ENCODE measurements at places on chromosomes 2 and 18.

DNA sequence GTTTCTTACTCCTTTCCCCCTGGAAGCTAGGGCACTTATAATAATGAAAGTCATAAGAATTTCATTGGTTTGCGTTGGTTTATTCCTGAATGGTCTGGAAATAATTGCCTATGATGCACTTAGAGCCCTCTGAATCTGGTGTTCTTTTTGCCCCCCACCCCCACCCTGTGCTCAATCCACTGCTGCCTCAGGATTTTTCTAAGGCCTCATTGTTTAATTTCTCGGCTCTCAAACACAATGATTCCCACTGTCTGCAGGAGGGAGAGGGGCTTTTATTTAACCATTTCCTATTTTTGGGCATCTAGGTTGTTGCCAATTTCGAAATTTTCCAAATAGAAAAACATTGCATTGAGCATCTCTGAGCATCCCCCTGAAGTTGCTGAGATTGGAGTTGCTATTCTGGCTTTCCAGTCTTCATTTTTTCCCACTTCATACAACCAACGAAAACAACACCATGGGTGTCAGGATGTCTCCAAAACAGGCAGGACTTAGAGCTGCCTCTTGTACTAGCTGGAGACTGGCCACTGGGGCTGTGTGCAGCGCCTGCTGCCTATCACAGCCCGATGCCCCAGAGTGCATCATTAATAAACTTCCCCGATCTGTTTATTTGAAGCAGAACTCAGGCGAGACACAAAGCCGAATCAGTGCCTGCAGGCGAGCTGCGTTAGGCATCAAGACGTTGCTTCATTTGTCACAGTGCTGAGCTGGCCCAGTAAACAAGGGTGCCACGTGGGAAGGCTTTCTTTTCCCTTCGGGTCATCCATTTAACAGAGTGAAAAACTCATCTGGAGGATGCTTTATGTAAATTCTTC is 1.8 kb upstream of the PCARE start:
- no peak for DNase-seq

DNA sequence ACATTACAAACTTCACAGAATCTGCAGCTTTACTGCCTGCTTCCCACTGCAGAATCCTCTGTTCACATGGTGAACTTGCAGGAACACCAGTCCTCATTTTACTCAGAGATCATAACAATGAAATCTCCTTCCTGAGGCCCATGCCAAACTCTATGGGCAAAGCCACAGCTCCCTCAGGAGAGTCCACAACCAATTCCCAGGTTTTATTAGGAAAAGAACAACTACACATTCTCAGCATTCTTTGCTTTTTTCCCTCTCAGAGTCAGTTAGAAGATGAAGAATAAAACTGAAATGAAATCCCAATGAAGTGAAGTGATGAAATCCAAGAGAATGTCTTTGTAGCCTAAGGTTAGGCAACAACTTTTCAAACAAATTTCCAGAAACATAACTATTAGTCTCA is 233.7 kb downstream of the DSEL start:
- DNase-seq, result no peak

DNA sequence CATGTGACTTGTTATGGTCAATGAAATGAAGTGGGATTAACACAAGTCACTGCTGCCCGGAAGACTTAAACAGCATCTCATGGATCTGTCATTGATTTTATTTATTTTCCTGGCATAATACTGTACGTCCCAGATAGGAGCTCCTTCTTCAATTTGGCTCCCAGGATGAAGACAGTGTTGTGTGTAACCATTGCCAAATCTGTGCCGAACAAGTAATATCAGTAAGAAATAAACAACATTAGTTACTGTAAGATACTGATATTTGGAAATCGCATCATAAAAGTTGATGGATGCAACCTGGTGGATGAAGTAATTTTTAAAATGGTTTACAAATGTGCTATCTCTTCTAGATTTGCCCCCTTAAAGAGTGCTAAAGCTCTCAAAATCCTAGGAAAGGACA is 419.0 kb upstream of the MMADHC start:
- no peak for DNase-seq

GRCh38 chr2:237557633-237558015 is 8.8 kb upstream of the PRLH start:
- no peak for DNase-seq

GRCh38 chr18:60722742-60723141 is 350.2 kb upstream of the MC4R start:
- DNase-seq, result no peak

GRCh38 chr2:38754506-38754905 is 3.3 kb upstream of the SRSF7 start:
- DNase-seq, result no peak

DNA sequence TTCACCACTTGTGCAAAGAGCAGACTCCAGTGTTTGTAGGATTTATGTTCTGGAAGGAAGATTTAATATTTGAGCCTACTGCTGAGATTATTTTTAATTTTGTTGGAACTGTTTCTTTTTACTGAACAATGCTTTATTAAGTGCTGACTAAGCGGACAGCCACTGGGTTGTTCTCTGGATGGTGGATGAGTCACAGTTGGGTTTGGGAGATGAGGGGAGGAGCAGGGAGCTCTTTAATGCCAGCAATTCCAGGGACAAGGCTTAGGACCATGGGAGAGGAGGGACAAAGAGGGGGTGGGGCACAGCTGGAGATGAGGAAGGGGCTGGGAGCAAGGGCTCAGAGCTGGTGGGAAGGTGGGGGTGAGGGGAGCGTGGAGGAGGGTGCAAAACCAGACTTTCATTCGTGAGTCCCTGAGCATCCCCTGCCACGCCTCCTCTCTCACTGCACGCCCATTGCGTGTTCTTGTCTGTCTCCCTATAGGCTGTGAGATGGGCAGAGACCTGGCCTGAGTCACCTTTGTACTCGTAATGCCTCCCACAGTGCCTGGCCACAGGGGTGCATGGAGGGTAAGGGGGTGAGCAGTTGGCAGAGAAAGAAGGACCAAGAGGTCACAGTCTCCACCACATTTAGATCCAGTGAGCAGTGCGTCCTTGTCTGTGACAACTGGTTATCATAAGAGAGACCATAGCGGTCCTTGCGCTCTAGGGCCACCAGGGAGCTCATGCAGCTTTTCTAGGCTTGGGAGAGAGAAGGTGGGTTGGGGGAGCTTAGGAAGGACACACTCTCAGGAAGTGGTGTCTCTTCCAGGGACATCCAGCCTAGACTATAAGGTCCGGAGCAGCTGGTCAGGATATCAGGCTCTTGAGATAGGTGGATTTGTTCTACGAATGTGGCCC is 18.4 kb downstream of the SLC4A3 start:
- DNase-seq, result peak; percentile 42

DNA sequence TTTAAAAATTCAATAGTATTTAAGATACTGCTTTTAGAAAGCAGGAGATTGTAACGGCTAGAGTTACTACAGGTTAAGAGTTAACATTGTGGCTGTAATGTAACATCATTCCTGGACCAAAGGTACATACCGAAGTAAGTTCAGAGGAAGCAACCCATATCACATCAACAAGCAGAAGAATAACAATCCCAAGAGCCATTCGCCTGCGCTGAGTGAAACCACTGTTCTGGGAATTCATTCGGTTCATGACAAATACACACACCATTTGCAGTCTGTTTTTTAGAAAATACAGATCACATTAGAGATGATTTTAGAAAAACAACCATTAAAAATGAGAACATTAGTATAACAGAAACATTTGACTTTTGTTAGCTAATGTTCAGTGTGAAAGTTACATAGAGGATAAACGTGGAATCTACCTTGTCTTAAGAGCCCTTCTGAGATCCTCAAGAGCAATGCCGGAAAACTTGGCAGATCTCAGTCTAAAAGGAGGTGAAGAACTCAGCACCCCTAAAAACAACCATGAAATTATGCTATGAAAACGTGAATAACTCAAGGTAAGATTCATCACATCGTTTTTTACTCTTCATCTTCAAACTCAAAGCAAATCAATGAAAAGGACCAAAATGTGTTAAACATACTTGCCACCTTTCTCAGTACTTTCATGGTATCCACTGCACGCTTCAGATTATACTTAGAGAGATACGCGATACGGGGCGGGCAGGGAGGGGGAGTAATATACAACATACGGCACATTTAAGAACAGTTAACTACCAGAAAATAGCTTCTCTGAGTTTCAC is 1.2 kb downstream of the SLC35F5 start:
- no peak for DNase-seq

- no peak for DNase-seq
These were observed 136.4 kb downstream of the FAM210A start for GRCh38 chr18:13589943-13590342.

DNA sequence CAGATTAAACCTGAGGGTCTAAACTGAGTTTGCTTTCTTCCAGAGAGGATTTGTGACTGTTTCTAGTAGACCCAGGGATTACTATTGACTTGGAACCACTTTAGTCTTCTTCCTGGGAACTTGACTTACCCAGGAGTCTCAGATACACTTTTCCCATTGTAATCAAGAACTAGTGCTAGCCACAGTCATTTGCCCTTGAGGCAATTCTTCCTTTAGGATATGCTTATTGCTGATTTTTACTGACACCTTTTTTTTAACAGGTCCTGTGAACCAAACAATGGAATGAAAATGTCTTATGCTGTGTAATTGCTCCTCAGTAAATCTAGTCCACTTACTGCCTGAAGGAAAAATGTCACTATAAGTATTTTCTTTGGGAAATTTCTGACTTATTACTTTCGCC is 78.3 kb downstream of the TAF4B start:
- DNase-seq, result no peak

DNA sequence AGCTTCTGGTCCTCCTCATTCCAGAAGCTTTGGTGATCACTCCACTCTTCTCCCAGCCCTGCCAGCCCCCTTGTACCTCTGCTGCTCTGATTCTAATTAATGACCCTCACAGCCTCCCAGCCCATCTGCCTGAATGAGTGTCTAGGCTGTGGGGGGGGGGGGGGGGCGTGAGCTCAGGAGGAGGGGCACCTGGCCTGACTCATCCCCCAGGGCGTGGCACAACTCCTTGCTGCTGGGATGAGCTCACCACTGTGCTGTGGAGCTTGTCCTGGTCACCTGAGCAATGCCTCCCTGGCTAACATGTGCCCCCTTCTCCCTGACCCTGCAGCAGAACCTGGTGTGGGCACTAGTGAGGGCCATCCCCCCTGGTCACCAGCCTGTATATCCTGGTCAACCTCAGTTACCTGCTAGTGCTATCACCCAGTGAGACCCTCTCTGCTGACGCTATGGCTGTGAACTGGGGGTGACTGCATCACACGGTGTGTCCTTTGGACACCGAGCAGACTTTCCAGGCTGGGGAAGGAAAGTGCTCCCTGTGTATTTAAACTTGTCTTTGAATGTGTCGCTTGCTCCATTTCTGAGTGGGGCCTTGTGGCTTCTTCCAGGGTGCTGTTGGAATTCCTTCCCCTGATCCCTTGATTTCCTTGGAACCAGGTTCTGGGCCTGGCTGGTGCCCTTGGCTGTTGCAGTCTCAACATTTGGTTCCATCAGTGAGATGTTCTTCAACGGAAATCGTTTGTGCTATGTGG is 41.5 kb upstream of the PUM2 start:
- DNase-seq, result no peak

DNA sequence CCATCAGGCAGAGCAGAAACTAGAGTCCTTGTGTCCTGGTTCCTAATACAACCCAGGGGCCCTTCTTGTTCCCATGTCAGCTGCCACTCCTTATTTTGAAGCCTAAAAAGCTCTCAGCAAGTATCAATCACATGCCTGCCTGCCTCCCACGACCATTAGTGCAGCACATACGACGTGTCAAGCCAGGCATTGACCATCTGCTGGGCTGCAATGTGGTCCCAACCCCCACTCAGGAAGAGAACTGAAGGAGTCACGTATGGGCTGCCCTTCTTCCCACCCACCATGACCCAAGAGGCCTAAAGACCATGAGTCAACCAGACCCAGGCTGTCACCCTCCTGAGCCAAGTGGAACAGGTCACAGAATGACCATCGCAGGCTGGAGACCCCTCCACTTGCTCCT is 98.8 kb downstream of the KLHL29 start:
- no peak for DNase-seq

DNA sequence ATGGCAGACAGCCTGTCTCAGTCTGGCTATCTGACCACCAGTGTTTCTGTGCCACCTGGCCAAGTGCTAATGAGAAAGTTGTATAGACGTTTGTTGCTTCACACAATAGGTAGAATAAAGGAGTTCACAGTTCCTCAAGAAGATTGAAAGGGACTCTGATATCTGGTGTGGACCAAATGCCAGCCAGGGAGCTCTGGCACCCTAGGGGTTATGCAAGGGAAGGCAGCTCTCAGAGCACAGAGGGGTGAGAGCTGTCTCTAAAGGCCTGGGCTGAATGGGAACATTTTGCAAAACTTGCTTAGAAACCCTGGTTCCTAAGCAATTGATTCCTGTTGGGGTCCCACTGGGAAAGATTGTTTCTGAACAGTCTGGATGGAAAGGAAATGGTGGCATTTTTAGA is 553.8 kb downstream of the EPHA4 start:
- DNase-seq, result no peak

DNA sequence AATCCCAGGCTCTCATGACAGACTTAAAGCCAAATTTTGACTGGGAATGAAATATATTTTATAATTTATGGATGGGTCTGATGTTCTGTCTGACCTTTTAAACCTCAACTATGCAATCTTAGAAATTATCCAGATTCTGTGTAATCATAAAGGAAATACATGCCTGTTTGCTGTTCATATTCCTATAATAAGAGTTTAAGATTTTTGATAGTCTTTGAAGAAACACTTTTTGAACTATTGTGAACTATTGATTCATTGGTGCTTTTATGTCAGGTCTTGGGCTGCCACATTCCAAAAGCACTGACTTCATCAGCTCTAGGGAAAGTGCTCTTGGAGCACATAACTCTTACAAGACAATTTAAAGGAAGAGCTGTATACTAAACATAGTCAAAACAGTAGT is 64.2 kb downstream of the CCDC150 start:
- no peak for DNase-seq

GRCh38 chr2:45984896-45985473 is 312.2 kb upstream of the EPAS1 start:
- DNase-seq, result no peak

- DNase-seq, result no peak
These were observed 137.3 kb upstream of the FHL2 start for GRCh38 chr2:105536175-105536574.

All from non-pigmented ciliary epithelial cell (primary cell).